ENCODE measurements at places on chromosomes 16 and 17. TPM values are rescaled to one million over a fixed set of nuclear protein-coding genes. Genes with fewer than 3 reads are reported as not detected.

GDPD3 gene
- polyA plus RNA-seq: 17.5 TPM

TTLL6 gene
- 0.35 TPM for polyA plus RNA-seq

CDK12 gene
- polyA plus RNA-seq: 49.5 TPM

CCDC137 gene
- polyA plus RNA-seq: 20.4 TPM

NOD2 gene
- 0.28 TPM for polyA plus RNA-seq

SLC12A3 gene
- polyA plus RNA-seq: 52.5 TPM

SHISA9 gene
- polyA plus RNA-seq: 2.8 TPM

MGRN1 gene
- polyA plus RNA-seq: 55.3 TPM

MYH11 gene
- 11.2 TPM for polyA plus RNA-seq

HASPIN gene
- 2.8 TPM for polyA plus RNA-seq

SECTM1 gene
- polyA plus RNA-seq: 1.9 TPM

CDRT15L2 gene
- polyA plus RNA-seq: not detected

SNX20 gene
- 0.73 TPM for polyA plus RNA-seq

GDPD1 gene
- polyA plus RNA-seq: 12.3 TPM

SALL1 gene
- 105 TPM for polyA plus RNA-seq
